Fibroblast of skin of left biceps (primary cell): ENCODE measurements at places on chromosomes 5 and 9.

DNA sequence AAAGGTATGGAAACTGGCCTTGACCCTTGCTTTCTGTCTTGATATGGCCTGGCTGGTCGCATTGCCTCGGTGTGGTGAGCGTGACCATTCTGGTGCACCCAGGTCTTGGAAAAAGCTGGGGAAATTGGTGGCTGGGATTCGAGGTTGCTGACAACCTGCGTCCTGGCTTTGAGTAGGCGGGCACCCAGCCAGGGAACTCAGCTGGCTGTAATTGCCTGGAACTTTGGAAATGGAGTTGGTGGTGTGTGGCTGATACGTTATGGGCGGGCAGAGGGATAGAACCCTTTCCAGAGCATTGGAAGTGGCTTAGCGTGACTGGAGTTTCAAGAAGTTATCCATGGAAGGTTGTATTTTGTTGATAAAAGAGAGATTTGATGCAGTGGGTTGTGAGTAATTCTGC, 35.2 kb downstream of the KCNMB1 start:
- no peak for DNase-seq

DNA sequence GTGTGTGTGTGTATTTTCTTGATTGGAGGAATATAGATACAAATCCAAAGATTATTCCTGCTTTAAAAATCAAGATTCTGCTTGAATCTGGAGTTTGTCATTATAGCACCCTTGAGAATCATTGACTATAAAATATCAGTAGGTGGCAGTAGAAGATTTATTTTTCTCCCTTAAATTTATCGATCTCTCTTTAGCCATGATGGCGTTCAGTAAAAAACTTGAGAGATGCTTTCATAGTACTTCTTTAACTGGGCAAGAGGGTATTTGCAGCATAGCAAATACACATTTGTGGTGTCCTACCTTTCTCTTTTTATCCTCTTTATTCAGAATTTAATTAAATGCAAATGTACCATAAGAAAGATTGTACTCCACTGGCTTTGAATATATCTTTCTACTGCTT, 307.7 kb downstream of the ADGRV1 start:
- no peak for DNase-seq

GRCh38 chr9:128244091-128244836, 31.5 kb downstream of the GOLGA2 start:
- no peak for DNase-seq

- no peak for DNase-seq
Measured at GRCh38 chr5:138065102-138065501, 18.7 kb upstream of the WNT8A start.

DNA sequence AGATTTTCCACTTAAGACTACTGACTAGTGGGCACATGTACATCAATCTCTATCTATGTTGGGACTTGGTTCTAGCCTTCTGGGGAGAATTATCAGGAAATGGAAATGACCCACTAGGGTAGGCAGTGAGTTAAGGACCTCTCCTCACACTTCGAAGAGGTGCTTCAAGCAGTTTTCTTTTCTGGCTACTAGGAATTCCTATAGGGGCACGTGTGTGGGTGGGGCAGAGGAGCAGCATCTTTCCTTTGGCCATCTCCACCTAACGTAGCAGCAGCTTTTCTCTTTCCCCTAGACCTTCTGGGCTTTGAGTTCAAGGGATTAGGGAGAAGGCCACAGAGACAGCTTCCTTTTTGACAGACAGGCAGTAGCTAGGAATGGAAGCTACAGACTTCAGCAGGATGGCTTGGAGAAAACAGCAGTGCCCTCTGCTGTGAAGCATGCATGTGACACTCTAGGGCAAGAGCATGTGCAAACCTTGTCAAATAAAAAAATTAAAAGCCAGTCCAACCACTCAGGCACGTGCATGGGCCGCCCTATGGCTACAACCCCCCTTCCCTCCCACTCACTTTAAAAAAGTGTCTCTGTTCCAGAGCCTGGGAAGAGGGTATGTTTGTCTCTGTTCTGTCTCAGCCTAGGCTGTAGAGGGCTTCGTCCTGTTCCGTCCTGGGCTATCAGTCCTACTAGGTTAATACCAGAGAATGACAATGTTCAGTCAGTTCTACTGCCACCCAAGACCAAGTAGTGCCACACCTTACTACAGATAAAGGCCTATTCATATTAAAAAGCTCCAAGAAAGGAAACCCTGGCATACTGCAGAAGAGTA, 8.7 kb upstream of the GFRA3 start:
- DNase-seq, result no peak

DNA sequence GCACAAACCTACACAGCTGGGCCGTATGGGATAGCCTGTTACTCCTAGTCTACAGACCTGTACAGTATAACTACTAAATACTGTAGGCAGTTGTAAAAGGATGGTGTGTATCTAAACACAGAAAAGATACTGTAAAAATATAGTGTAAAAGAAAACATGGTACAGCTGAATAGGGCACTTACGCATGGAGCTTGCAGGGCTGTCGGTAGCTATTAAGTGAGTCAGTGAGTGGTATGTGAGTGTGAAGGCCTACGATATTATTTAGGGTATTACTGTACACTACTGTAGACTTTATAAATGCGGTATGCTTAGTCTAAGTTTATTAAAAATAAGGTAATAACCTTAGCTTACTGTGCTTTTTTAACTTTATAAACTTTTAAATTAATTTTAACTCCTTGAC, 1.2 kb downstream of the ZCCHC9 start:
- DNase-seq, result no peak

DNA sequence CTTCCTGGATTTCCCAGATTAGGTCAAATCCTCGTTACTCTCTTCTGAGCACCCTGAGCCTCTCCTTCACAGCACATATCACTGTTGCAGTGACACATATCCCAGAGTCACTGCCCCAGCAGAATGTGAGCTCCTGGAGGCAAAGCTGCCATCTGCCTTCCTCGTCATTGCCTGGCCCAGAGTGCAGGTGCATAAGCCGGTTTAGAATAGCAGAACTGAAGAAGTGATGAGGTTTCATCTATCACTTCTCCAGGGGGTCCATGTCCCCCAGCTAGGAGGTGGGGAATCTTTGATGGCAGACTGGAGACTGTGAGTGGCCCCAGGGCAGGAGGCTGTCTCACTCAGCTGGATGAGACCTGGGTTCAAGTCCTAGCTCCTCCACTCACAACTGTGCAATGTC, 25.8 kb downstream of the NIPAL4 start:
- no peak for DNase-seq

DNA sequence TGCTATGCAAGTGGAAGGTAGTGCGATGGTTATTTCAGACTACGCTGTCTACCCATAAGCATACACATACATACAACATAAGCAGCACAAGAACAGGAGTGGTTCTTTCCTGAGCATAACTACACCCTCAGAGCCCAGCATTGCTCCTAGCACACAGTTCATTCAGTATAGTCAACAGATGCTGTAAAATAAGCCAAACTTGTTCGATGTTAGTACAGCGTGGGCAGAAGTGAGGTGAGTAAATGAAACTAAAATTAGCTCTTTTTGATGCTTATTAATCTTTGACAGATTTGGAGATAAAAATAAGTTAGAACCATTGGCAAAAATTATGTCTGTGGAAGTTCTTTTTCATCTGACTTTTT, 47.8 kb downstream of the S1PR3 start:
- DNase-seq, result no peak

GRCh38 chr5:90233476-90233875, 176.1 kb downstream of the CETN3 start:
- no peak for DNase-seq
